ENCODE measurements at places on chromosomes 1 and 21.

GRCh38 chr1:159040206-159040605 lies 30.5 kb downstream of the IFI16 start:
- DNase-seq, result no peak

DNA sequence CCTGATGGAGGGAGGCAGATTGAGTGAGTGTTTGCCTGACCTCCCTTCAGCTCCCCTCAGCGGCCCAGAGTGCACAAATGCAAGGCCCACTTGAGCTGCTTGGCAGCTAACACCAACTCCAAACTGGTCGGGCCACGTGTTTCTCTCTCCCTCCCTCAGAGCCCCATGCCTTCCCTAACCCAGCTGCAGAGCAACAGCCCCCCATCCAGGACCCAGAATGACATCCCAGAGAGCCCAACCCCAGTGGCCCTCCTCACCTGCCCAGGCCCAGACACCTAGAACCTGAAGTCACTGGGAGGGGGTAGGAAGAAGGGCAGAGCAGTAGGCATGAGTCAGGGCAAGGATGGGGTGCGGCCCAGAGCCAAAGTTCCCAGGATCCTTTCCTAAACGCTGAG lies 789 bp upstream of the S100A14 start:
- peak; percentile 45 for DNase-seq

DNA sequence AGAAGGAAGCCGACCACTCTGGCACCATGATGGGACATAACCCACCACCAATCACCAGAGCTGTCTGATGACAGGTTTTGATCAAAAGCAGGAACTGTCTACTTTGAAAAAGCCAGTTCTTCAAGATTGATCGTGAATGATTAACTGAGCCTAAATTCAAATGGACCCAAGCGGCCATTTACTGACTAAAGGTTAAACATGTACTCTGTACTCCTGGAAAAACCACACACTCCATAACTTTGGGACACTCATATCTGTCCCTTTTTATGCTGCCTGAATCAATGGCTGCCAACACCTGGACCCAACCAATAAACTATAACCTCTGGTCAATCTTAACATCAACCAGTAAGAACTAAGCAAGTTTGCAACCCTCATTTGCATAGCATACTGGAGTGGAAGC lies 206.6 kb downstream of the URB2 start:
- no peak for DNase-seq

DNA sequence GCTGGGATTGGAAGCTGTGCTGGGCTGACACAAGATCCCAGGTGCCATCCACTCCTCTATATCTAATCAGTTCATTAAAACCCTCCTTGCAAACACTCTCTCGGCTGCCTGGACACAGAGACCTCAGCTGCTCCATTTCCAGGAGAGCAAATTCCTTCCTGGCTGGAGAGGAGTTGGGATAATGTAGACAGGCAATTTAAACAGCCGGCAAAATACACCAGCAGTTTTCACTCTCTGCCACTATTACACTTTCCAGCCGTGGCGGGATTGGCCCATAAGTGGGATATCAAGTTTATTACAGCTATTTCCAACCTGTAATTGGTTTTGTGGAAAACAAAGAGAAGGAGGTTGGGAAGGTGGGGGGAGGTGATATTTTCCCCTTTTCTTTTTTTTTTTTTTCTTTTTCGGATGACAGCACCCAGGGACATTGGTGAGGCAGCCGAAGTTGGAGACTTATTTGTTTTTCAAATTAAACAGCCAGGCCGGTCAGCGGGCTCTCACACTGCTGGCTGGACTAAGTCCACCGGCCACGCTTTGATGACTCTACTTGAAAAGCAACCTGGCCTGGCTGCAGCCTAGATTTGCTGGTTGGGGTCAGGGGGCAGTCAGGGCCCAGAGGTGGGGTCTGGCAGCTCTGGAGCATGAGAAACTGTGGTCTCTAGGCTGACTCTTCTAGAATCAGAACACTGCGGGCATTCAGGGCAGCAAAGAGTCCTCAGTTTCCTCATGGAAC lies 177.4 kb downstream of the IGSF21 start:
- no peak for DNase-seq

GRCh38 chr1:167455786-167456446 lies 62.4 kb downstream of the CD247 start:
- DNase-seq, result peak; percentile 76

DNA sequence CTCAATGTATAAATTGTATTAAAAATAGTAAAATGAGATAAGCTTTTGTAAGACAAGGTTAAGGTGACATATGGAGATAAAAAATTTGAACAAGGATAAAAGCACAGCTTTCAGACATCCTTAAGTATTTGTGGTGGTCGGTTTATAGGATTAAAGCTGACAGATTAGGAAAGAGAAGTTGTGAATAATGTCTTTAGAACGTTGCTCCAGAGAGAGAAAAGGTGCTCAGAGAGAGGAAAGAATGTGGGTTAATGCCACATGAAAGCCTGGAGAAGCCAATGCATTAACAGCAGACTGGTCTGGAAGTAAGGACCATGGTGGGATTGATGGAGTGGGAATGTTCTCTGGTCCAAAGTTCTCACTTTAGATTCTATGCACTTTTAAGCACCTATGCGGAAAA lies 44.8 kb downstream of the ATP6V1G3 start:
- DNase-seq, result no peak

DNA sequence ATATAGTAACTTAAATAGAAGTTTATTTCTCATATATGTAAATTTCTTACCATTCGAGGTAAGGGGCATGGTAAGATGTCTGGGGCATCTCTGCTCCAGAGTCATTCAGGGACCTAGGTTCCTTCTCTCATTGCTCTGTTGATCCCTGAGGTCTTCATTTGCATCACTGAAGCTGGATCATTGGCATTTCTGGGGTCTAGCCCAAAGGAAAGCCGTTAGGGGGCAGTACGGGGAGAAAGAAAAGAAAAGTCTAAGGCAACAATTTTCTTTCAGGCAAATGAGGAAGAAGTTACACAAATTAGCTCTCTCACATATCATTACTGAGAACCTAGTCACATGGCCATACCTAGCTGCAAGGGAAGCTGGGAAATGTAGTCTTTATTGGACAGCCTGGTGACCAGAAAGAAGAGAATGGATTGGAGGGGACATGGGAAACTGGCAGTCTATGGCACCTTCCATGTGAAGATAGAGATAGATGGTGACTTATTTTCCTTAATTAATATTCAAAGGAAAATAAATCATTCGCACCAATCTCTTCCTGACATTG lies 10.2 kb upstream of the SUSD4 start:
- DNase-seq, result no peak

- no peak for DNase-seq
These were observed 2.7 kb downstream of the DIO1 start for GRCh38 chr1:53896635-53897229.

GRCh38 chr1:245007852-245008251 lies 143.5 kb upstream of the HNRNPU start:
- DNase-seq, result no peak

GRCh38 chr1:70039485-70039884 lies 165.9 kb downstream of the LRRC40 start:
- DNase-seq, result no peak

DNA sequence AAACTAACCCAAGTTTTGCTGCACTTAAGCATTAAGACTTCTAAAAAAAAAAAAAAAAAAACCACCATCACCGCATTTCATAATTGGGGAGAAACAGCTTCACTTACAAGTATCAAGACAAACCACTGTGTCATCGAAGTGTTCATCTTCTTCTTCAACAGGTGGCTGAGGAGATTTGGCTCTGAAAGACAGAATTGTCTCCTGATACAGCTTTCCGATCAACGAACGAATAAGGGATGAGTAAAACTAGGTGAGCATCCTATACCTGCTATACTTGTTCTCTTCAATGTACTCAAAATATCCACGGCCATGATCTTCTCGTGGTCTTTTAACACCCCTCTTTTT lies 2.0 kb downstream of the HNRNPU start:
- DNase-seq, result no peak

- DNase-seq, result peak; percentile 97
These were observed at the start of gene ZC3H12A for GRCh38 chr1:37474046-37474696. ZC3H12A (plus strand) TSS chr1:37474580; CDS start chr1:37475497, 917 bp downstream.

DNA sequence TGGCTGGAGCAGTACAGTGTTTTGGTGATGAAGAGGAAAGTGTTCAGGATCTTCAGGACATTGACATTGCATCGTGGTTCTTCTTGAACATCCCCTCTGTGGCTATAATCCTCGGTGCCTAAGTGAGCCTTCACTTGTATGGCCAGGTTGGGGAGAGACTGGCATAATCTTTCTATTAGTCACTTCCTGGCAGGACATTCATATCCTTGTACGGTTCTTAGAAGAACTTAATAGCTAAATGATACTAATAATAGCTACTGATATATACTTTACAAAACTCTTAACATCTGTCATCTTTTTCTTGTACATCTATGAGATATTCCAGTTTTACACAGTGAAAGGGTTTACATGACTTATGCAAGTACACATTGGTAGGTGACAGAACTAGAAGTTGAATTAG lies 35.8 kb downstream of the CELF3 start:
- DNase-seq, result no peak

- no peak for DNase-seq
These were observed 62.6 kb upstream of the ACOT11 start for GRCh38 chr1:54485416-54485815.

- no peak for DNase-seq
These were observed 158.1 kb downstream of the VAV3 start for GRCh38 chr1:107806902-107807301.

DNA sequence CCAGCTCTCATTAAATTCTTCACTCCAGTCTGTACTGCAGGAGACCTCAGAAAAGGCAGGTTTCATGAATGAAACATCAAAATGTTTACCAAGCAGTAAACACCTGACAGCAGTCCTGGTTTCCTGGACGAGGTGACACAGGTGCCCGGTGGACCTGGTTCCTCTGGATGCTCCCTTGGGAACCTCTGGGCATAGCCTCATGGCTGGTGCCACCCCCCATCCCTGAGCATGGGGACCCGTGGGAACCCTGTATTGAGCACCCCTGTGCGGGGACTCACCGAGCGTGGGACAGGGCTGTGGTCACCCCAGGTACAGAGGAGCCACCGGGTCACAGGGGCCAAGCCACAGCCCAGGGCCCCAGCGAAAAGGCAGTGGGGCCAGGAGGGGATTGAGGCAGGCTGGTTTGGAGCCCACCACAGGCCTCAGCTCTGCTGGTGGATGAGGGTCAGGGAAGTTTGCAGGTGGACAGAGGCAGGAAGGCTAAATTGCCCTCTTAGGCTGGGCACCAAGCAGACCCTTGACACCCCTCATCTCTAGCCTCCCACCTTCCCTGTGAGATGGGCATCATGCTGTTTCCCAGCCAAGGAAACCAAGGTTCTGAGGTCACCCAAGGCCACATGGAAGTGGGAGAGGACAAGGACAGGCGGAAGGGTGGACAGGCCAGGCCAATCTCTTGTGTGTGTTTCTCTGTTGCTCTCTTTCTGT lies 158.4 kb downstream of the PTPRU start:
- DNase-seq, result no peak

DNA sequence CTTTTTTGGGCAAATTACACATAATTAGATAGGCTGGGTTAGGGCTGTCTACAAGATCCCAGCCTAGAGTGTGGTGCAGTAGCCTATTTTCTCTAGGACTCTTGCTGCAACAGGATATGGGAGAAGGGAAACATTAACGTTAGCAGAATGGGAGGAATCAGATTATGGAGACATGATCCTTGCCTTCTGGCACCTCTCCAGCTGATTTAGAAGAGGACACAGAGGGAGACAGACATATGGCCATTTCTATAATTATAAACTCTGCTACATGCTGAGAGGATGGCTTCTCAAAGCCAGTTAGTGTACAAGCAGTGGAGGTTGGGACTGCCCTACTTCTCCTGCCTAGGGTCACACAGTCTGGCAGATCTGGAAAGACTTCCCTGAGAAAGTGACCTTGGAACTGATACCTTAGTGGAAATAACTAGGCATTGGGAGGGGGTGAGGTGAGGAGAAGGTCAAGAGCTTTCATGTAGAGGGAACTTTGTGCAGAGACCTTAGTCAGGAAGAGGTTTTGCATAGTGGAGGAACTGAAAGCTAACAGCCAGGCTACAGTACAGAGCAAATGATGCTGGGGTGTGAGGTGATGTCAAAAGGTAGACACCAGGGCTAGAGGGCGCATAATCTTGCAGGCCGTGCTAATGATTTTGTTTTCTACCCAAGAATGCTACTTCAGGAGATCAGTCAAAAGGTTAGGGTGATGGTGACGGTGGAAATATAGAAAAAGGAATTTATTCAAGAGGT lies 1.2 kb upstream of the CD1D start:
- DNase-seq, result no peak

DNA sequence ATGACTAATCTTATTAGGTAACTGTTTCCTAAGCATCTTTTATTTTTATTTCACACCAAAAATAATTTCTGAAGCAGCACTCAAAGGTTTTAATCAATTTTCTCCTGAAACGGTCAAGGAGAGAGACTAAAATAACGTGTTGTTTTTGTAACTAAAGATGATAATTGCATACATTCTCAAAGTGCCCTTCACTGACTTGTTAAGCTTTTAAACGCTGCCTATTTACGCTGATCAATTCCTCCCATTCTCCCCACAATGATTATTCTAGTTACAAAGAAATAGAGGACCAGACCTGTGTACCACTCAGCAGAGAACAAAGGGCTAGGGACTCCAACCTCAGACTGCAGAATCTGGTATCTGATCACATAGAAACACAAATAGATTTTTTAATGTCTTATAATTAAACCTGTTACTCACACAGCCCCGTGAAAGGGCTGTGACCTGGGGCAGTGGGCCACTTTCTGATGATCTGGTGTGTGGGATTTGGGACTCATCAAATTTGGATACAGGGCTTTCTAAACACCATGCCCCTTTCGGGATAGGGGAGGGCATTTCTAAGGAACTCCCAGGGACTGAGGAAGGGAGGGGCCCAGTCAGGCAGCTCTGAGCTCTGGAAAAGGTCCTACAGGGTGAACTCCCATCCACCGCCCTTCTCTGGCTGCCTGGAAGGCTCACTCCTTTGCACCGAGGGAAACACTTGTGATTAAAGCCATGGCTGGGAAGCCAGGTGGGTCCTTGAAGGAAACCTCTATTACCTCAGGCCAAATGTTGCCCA lies 65.2 kb downstream of the BCAR3 start:
- DNase-seq, result no peak

- DNase-seq, result no peak
These were observed 20.4 kb downstream of the KIAA1614 start for GRCh38 chr1:180933141-180933540.

GRCh38 chr1:22447621-22448111 lies 4.0 kb upstream of the ZBTB40 start:
- no peak for DNase-seq

DNA sequence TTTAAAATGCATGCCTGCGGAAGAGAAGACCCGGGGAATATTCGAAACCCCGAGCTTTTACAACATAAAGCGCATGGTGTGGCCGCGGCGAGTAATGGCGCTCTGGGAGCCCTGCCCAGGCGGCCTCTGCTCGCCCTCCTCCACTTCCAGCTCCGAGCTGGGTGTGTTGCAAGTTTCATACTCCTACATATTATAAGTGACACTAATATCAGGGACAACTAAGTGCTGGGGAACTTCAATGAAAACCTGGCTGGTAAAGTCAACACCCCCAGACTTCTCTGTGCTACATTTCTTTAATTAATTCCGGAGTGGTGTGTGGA lies 11.8 kb downstream of the SIM2 start:
- no peak for DNase-seq

DNA sequence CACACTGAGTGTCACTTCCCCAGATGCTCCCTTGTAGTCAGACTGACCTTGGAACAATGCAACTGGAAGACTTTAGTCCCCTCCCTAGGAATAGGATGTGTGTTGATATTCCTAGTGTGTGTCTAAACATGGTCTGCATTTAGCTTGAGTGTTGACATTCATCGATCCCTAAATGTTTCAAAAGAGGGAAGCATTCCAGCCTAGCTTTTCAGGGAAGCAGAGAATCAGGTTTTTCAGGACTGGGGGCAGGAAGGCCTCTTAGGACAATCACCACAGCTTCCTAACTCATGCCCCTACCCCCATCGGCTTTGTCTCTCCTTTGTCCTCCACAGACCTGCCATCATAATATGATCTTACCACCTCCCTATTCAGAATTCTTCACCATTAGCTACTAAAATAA lies 43.4 kb downstream of the NMNAT2 start:
- DNase-seq, result no peak
